Glutamatergic neuron (in vitro differentiated cells): ENCODE measurements at places on chromosomes 13 and 19.

- DNase-seq = no peak
These were observed 301 bp upstream of the ZNF610 start for GRCh38 chr19:52335768-52336116.

GRCh38 chr13:110134801-110135200 is 172.2 kb downstream of the COL4A1 start:
- no peak for DNase-seq

DNA sequence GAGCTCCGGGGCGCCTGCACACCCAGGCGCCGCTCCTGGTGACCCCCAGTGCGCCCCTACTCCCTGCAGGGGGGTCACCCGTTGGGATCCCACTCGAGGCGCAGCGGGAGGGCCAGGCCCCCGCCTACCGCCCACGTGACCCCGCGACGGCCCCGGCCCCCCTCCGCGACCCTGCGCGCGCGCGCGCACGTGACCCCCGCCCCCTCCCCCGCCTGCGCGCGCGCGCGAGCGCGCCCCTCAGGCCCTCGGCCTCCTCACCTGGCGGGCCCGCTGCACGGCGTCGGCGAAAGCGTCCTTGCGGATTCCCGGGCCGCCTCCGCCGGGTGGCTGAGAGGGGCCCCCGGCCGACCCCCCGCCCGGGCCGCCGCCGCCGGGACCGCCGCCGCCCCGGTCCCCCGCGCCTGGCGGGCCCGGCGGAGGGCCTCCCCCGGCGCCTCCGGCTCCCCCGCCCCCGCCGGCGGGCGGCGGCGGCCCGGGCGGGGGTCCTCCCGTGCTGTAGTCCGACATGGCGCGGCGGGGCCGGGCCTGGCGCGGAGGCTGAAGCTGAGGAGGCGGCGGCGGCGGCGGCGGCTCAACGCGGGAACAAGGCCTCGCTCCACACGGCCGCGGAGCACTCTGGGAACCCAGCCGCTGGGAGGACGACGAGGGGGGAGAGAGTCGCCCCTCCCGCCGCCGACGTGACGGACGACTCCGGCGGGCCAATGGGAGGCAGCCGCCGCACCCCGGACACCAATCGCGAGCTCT is at the start of gene KHSRP:
TSS of gene KHSRP (minus strand) at position 617 of the 744 bp plus-strand sequence. CDS start at position 507, 110 bp downstream.
- DNase-seq = peak; percentile 53

GRCh38 chr19:55287361-55288079 is 3.7 kb downstream of the BRSK1 start:
- DNase-seq = no peak

DNA sequence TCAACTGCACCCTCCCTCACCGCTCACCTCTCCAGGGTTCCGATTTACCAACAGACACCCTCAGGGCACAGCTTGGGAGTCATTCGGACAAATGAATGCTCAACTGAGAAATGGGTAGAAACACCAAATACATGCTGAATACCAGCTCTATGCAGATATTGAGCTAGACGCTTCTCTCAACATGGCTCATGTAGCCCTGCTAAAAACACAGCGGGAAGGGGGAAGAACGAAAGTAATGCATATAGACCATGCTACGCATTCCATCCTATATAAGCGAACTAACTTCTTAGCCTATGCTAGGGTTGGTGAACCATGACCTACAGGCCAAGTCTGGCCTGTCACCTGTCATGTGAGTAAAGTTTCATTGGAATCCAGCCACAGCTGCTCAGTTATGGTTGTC is 304.0 kb downstream of the UQCRFS1 start:
- no peak for DNase-seq

GRCh38 chr19:776549-776948 is 20.7 kb upstream of the PTBP1 start:
- DNase-seq = peak; percentile 71

- DNase-seq = no peak
These were observed 267.3 kb downstream of the RFC3 start for GRCh38 chr13:34085204-34085603.

DNA sequence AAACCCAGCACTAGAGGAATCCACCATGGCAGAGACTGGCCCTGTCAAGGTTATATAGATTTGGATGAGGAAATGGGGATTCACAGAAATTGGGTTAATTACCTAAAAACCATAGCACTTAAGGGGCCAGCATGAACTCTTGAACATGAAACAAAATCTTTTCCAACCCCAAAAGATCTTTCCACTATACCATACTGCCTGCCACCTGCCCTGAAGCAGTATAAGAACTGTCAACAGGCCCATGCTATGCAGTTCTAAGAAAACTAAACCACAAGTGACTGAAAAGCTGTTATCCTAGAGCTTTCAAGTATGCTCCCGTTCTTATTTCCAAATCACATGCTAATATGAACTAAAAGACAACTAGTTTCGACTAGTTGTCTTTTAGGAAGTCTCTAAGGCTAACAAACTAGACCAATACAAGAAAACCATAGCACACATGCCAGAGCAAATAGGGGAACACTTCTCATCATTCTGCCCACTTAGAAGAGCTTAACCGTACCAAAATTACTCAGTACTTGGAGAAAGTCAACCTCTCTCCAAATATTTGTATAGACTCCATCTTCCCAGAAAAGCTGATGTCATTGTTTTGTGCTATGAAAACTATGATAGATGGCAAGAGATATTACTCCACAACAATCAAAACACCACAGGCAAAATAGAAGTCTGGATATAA is 27.5 kb downstream of the HSPH1 start:
- DNase-seq = no peak

DNA sequence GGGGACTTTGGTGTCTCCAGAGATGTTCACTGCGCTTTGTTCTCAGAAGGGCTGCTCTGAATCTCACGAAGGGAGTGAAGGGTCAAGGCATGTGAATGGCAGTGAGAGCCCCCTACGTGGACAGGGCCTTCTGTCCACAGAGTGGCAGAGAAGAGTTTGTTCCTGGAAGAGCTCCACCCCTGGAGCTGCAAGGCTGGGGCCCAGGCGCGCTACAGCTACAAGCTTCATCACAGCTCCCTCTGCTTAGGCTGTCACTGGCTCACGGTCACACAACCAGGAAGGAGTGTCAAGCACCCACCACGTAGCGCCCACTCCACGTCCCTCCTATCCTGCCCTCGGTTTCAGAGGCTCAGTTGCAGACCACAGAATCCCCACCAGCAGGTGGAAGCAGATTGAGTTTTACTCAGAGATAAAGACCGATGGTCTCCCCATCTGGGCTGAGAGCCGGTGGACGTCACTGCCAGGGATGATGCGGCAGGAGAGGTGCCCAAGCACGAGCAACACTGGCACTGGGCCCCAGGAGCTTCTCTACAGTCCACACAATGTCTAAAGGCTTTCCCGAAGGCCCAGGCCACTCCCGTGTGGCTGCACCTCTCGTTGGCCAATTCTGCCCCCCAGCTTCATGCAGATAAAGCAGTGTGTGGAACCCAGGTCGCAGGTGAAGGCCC is 23.0 kb upstream of the TFDP1 start:
- no peak for DNase-seq

- DNase-seq = no peak
These were observed 6.0 kb upstream of the KATNAL1 start for GRCh38 chr13:30313311-30313710.

GRCh38 chr13:39232401-39232980 is 194.2 kb downstream of the NHLRC3 start:
- DNase-seq = no peak

- DNase-seq = no peak
These were observed 96.7 kb upstream of the DIAPH3 start for GRCh38 chr13:60260440-60260839.

GRCh38 chr13:50910485-50910805 is 854 bp downstream of the RNASEH2B start:
- peak; percentile 50 for DNase-seq

DNA sequence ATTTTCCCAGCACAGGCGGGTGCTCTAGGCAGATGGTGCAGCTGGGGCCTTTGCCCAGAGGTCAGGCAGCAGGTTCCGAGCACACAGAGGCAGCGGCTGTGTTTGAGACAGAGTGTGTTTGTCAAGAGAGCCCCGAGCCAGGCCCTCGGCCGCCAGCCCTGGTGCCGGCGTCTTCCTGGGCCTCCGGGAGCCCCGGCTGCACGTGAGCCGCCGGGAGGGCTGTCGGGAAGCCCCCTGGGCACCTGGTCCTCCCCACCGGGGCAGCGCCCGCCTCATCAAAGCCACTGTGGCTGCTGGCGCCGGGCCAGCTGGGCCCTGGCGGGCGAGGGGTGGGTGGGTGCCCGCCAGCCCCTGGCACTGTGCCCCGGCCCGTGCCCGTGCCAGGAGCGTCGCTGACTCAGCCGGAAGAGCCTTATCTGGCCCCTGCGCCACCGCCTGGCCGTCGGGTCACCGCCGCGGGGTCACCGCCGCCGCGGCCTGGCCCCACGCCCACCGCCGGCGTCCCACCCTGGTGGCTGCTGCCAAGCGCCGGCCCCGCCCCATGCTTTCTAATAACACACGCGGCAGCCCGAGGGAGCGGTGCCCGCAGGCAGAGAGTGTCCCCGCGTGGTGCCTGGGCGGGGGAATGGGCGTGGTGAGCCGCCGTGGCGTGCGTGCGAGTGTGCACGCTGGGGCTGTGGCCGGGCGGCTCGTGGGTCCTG is 14.9 kb downstream of the ARID3A start:
- no peak for DNase-seq

- no peak for DNase-seq
These were observed 25.2 kb downstream of the PAN3 start for GRCh38 chr13:28163587-28163986.

GRCh38 chr19:35040826-35041547 is 534 bp upstream of the HPN start:
- DNase-seq = peak; percentile 63

GRCh38 chr13:100039740-100040139 is 49.2 kb upstream of the PCCA start:
- no peak for DNase-seq

- no peak for DNase-seq
These were observed 17.1 kb downstream of the GPATCH1 start for GRCh38 chr19:33098055-33098534.

GRCh38 chr13:46571189-46571908 is 18.4 kb downstream of the LRCH1 start:
- DNase-seq = no peak

- no peak for DNase-seq
These were observed 333.6 kb downstream of the DLEU7 start for GRCh38 chr13:50509771-50510441.

- no peak for DNase-seq
These were observed 1.9 kb downstream of the TPM4 start for GRCh38 chr19:16077984-16078758.

- DNase-seq = no peak
These were observed 73.6 kb upstream of the SIAH3 start for GRCh38 chr13:45925151-45925550.

- DNase-seq = no peak
These were observed 20.7 kb downstream of the LIG1 start for GRCh38 chr19:48149430-48149829.

DNA sequence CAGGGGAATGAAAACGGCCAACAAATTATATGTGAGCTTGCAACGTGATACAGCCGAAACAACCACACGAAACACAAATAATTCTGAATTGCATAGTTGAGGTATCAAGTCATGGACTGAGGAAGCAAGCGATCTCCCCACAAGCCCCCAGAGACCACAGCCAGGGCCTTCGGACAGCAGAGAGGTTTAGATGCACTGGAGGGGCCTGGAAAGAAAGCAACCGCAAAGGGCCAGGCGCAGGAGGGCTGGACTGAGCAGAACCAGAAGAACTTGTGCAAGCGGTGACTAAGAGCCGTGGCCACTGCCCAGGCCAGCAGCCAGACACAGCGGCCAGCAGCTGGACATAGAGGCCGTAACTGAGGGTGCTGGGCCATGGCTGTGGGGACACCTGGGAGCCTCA is 131.4 kb downstream of the TNFRSF19 start:
- DNase-seq = no peak

DNA sequence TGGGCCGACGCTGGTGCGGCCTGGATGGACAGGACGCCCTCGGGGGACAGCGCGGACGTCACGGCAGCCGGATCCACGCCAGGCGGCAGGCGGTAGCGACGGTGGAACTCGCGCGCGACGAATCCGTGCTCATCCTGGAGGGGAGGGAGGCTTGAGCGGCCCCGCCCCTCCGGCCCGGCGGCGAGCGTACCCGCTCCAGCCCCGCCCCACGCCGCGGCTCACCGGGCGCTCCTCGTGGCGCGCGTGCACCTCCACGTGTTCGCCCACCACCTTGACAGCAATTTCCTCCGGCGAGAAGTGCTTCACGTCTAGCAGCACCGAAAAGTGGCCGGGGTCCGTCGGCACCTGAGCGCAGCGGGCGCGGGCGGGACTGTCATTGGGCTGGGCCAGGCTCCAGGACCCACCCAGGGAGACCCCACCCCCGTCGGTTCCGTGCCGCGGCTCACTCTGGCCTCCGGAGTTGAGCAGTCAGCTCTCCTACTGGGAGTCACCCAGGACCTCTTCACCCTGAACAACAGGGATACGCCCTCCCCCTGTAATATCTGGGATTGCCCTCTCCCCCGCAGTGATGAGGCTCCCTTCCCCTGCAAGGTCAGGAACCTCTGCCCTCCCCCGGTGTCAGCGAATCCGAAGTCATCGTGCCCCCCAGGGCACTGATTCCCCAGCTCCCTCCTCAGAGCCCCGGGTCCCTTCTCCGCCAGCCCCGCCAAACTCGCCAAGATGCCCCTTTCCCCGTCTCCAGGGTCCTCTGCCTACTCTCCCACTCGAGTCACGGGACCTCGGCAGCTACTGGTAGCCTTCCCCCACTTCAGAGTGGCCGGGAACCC is 1.1 kb downstream of the HSPB6 start:
- no peak for DNase-seq

DNA sequence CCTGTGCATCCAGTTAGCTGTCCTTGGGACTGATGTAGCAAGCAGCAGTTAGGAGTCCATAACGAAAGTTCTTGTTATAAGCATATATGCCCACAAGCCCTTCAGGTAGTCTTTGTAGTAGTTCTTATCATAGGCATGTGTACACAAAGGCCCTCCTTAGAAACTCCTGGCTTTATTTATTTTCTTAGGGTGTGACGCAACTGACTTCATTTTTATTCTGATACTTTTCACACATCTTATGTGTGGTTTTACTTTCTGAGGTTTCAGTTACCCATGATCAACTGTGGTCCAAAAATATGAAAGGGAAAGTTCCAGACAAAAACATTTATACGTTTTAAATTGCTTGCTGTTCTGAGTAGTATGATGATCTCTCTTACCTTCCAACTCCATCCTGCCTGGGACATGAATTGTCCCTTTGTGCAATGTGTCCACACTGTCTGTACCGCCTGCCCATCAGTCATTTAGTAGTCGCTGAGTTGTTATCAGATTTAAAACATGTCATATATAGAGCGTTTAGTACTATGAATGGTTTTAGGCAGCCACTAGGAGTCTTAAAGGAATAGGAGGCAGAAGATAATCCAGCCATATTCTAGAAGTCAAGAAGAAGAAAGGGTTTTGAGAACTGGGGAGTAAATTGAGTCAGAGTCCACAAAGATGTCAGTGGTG is 19.4 kb downstream of the GPC5 start:
- DNase-seq = no peak

DNA sequence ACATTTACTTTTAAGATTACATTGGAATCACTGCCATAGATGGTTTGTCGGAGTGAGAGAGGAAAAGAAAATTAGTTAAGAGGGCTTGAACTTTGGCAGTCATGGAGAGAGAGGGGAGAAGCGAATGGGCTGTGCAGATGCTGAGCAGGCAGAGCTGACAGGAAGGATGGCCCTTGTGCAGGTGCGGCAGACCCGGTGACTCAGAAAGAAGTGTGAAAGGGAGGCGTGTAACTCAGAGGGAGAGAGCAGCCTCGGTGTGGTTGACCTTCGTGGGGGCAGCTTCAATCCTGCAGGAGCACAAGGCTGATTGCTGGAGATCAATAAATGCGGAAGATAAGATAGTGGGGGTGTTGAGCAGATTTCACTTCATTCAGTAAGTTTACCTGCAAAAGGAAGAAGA is 76.9 kb downstream of the TNFSF13B start:
- no peak for DNase-seq
